Kidney epithelial cell (primary cell): ENCODE measurements at places on chromosomes 3 and 15.
A peak's percentile ranks its signal among the peaks of the same experiment; 100 is the strongest.

DNA sequence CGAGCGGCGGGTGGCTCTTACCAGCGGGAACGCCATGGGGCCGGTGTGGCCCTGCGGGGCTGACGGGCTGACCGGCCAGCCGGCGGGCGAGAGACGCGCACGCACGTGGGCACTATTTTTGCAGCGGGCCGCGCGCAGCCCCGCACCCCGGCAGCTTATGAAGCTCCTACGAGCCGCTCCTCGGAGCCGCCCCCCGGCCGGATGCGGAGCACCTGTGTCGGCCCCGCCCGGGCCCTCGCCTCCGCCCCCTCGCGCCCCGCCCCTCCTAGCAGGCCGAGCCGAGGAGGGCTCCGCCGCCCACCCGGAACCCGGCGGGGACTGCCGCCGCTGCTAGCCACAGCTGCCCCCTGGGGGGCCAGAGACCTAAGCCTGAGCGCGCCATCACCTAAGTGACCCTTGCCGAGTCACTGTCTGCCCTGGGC, 683 bp upstream of the CPEB1 start:
- no peak for DNase-seq

DNA sequence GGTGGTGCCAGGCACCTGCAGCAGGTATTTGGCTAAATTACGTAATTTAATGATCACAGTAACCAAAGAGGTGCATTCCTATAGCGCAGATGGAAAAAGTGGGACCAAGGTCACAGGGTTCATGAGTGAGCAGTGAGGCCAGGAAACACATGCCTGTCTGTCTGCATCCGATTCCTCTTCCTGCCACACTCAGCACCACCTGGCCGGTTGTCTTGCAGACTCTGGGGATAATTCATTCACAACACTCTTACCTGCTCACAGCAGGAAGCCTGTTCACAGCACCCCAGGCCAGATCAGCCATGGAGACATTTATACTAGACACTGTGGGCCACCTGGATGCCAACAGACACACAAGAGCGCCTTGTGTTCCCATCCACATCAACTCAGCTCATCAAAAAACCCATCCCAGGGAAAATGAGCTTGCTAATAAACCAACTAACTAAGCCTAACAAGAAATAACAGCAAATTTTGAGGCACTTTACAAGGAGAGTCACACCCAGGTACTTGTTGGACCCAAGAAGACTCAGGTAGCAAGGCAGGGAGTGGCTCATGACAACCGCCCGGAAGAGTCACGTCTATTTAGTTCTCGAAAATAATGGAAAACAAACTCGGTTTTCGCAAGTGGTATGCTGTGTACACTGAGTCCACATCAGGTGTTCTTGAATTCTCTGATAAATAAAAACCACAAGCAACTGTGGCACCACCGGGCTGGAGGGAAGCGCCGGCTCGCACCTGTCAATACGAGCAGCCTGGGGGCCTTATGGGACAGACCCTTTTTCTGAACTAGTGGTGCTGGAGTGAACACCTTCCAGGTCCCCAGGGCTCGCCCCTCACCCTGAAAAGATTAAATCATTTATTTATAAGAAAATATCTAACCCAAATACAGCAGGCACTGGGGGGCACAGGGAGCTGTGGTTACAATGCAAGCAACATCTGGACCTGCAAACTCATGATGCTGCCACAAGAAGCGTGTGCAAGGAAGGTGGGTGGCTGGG, 40.5 kb downstream of the FAM174B start:
- DNase-seq: no peak

DNA sequence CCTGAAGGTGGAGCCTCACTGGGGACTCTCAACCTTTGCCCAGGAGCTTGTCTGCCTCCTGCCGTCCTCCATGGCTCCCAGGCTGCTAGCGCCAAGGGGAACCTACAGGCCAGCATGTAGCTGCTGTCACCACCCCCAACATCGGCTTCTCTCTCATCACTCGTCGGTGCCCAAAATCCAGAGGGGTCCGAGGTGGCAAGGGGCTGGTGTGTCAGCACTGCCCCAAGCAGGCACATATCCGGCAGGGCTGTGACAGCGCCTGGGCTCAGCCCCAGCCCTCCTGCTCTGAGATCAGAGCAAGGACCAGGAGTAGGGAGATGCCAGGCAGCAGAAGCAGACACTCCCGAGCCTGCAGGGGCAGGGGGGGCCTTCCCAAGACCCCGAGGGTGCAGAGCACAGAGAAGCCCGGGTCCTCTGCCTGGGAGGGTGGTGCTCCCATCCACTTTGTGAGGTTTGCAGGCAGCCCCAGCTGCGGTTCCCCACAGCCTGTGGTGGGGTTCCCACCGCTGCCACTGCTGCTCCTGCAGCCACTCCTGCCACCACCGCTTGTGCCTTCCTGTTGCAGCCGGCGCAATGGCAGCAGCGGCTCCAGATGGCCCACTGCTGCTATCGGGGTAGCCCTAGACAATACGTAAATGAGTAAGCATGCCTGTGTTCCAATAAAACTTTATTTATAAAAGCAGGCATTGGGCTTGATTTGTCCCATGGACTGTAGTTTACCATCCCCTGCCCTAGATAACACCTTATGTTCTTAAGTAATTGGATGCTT, 451.0 kb downstream of the EPHA6 start:
- no peak for DNase-seq

GRCh38 chr3:66259566-66260255, 38.9 kb downstream of the SLC25A26 start:
- no peak for DNase-seq

DNA sequence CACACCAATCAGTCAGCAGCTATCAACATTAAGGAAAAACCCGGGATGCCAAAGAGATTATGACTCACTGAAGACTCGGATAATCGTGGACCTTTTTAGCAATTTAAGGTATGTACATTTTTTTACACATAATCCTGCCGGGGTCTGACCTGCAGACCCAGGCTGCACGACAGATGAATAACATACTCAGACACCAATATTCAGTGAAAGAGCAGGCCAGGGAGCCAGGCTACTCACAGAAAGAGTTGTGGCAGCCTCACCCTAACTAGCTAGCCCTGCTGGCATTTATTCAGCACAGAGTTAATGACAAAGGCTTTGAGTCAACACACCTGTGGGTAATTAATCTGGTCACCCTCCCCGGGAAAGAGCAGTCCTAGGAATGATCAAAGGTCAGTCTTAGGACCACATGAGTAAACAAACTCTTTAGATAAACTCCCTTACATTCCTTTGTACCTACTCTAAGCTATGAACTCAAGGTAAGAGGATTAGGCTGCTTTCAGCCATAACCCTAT, 727.5 kb downstream of the TBL1XR1 start:
- DNase-seq: no peak

DNA sequence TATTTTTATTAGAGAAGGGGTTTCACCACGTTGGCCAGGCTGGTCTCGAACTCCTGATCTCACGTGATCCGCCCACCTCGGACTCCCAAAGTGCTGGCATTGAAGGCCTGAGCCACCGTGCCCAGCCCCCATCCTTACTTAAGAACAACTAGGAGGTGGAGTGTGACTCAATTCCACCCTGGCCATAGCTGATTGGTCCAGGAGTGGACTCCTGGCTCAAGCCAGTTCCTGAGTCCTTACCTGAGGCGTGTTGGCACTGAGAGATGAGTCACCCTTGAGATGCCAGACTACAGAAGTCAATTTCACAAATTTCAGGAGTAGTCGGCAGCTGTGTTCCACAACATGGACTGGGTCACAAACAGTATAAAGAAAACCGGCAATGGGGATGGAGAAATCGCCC, 124.2 kb downstream of the SHQ1 start:
- no peak for DNase-seq

DNA sequence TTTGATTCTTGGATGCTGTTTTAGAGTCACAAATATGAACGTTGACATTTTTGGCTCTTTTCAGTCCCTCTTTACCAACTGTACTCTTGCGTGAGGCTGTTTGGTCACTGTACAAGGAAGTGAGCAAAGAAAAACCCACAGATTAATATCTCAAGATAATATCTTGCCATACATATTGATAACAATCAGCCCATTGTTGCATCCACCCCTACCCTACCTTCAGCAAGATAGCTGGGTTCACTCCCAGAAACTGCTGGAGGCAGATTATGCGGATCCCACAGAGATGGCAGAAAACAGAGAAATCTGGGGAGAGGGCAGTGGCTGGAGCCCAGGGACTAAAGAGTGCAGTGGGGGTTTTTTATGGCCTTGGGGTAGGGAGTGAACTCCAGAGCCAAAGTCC, 29.9 kb upstream of the MFSD1 start:
- DNase-seq: no peak

GRCh38 chr3:162337630-162338029, 841.0 kb downstream of the OTOL1 start:
- DNase-seq: no peak

GRCh38 chr3:190131329-190131728, 10.6 kb upstream of the P3H2 start:
- no peak for DNase-seq

- no peak for DNase-seq
These were observed 70.6 kb downstream of the AP4E1 start for GRCh38 chr15:50979041-50979440.

GRCh38 chr15:95715116-95715903, 615.2 kb upstream of the NR2F2 start:
- no peak for DNase-seq

GRCh38 chr15:64070965-64071851, 22.4 kb downstream of the CIAO2A start:
- DNase-seq: peak; percentile 61
